ENCODE measurements at places on chromosomes 11 and 22.

GRCh38 chr22:42188808-42189447 is 58.3 kb upstream of the CYP2D6 start:
- peak; percentile 7 for DNase-seq

DNA sequence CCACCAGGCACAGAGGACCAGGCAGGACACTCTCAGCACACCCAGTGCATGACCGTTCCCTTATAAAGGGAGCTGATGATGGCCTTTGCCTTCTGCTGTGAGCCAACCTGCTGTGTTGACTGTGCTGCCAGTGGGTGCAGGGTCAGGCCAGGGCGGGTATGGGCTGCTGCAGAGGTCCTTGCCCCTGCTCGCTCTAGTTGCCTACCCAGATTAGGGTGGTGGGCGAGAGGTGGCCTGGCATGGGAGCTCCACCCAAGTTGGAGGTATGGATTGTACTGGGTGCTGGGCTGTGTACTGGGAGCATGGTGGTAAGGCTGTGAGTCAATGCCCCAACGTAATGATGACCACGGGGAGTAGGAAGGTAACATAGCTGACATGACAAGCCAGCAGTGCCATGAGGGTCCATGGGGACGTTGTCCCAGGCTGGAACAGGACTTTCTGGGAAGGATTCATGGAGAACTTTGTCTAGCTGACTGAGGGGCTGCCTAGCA is 24.5 kb upstream of the CYP2D6 start:
- DNase-seq: no peak

- DNase-seq: no peak
These were observed 22.8 kb upstream of the HMOX1 start for GRCh38 chr22:35357883-35358621.

- no peak for DNase-seq
These were observed 70.4 kb upstream of the FGF3 start for GRCh38 chr11:69889400-69890318.

DNA sequence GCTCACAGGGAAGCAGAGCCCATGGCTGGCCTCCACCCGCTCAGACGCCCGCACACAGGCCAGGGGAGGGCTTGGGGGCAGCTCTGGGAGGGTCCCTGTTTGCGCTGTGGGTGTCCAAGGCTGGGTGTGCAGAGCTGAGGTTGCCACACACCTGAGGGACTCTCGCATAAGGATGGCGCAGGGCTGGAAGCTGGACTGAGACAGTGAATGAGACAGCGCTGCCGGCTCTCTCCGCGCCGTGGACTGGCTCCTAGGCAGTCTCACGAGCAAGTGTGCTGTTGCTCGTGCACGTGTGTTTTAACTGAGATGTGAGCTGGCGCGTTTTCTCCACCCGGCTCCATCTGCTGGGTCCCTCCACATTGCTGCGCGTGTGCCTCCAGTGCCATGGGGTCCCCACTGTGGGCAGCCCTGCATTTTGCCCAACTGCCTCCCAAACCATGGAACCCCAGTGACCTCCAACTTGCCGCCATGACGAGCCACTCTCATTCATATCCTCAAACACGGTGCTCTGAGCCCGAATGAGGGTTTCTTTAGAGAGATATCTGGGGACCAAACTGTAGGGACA is 4.2 kb upstream of the BID start:
- no peak for DNase-seq

GRCh38 chr11:61309739-61310138 is 14.6 kb upstream of the VWCE start:
- no peak for DNase-seq

DNA sequence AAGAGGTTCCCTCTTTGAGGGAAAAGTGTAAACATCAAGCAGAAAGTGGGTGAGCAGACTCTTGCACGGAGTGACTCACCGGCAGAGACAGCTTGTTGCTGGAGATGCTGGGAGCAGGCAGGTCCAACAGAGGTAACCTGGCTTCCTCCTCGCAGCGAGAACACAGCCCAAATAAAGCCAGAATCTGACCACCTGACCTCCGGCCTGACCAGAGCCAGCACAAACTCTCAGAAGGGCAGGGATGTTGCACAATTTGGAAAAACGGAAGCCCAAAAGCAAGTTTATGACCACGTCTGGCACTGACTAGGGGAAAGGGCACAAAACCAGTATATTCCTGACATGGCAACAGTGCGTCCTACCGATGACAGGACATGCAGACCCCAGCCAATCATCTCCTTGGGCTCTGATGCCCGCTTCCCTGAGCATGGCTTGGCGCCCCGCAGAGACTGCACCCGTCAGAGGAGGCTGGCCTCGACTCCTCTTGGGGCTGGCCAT is 5.4 kb downstream of the SMCO4 start:
- peak; percentile 52 for DNase-seq

GRCh38 chr11:8092587-8093424 is 11.8 kb downstream of the TUB start:
- peak; percentile 79 for DNase-seq

GRCh38 chr11:2924381-2924780 is 4.8 kb downstream of the PHLDA2 start:
- peak; percentile 95 for DNase-seq

- DNase-seq: no peak
These were observed 227.5 kb downstream of the ADAMTS15 start for GRCh38 chr11:130675917-130676316.

DNA sequence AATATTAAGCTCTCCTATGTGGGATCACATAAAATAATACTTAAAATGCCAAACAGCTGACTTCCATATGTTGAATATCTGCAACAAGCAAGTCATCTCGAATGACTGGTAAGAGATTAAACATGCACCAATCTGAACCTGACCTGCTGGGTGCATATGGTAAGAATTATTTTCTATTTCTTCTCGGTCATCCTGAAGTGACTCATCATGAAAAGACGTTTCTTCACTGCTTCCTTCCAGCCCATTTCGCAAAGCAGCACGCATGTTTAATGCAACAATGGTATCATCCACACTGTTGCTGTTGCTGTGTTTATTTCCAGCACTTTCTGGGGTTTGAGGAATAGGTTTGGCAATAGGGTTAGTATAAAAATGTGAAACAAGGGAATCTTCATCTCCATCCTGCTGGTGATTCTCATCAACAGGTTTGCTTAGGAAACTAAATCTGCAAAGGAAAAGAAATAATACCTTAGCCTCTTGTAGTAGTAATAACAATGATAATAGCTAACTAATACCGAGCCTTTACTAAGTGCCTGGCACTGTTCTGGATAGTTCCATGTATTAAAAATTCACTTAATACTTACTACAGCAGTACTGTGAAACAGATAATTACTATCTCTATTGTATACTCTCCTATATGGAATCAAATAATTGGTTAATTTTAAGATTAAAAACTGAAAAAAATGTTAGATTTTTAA is 52.0 kb upstream of the CHRNA10 start:
- DNase-seq: no peak

GRCh38 chr22:27543460-27543859 is 258.1 kb downstream of the MN1 start:
- no peak for DNase-seq

DNA sequence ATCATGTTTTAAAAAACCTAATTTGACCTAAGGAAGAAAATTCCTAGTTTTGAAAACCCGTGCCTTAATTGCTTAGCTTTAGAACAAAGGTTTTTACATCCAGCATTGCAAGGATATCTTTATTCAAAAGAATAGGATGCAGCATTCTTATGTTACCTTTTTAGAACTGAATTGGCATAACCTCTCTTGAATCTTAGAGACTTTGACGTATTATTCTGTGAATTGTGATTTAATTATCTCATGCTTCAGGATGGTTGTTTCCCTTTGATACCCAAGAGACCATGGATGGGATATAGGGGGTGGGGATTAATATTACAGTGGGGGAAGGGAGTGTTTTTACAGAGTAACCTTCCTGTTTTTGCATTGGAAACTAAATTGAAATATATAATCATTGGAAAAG is 49.4 kb downstream of the ARHGEF12 start:
- no peak for DNase-seq

DNA sequence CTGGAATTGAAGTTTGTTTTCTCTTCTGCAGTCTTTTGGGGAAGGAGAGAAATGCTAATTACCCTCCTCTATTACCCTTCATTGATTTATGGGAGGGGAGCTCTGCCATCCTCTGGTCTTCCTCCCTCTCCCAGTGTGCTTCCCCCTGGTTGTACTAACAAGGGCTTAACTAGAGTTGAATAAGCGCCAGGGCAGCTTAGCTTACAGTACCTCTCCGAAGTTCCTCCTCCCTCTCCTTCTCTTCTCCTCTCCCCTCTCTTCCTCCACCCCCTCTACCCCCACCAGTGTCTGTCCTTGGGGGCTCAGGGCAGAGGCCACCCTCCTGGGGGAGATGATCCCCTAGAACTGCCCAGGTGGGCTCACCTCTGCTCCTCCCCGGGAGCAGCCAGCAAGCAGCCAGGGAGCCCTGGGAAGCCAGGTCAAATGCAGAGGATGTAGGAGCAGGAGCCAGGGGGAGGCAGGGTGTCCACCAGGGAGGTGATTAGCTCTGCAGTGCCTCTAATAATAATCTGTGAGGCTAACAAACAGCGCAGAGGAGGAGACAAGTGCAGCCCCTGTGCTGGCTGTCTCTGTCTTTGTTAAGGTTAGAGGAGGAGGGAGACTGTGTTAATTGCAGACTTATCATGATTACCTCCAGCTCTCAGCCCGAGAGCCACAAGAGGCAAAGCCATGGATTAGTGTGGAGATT is 191.6 kb upstream of the CADM1 start:
- DNase-seq: no peak

- DNase-seq: no peak
These were observed 96.9 kb downstream of the FEZ1 start for GRCh38 chr11:125398994-125399640.

GRCh38 chr11:66951927-66952337 is 6.3 kb downstream of the PC start:
- DNase-seq: peak; percentile 14

GRCh38 chr11:60785806-60786361 is 751 bp downstream of the MS4A10 start:
- no peak for DNase-seq

GRCh38 chr11:102287964-102288724 is 29.1 kb upstream of the BIRC3 start:
- peak; percentile 93 for DNase-seq

DNA sequence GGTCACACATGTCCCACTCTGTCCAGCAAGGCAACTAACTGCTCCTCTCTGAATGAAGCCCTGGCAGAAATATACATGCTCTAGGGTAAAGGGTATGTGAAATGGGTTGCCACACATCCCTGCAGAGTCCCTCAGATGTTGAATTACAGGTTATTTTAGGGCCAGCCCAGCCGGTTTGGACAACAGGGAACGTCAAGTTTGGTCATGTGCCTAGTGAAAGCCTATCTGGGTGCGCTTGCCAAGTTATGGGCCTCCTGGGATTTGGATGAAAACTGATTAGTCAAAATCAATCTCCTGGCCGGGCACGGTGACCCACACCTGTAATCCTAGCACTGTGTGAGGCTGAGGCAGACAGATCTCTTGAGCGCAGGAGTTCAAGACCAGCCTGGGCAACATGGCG is 10.4 kb downstream of the AP1B1 start:
- peak; percentile 60 for DNase-seq

GRCh38 chr22:46871826-46872225 is 109.4 kb downstream of the TBC1D22A start:
- no peak for DNase-seq

- no peak for DNase-seq
These were observed 271.4 kb upstream of the NCAM1 start for GRCh38 chr11:112689851-112690250.

- DNase-seq: no peak
These were observed 23.0 kb downstream of the MOGAT2 start for GRCh38 chr11:75740681-75741080.

DNA sequence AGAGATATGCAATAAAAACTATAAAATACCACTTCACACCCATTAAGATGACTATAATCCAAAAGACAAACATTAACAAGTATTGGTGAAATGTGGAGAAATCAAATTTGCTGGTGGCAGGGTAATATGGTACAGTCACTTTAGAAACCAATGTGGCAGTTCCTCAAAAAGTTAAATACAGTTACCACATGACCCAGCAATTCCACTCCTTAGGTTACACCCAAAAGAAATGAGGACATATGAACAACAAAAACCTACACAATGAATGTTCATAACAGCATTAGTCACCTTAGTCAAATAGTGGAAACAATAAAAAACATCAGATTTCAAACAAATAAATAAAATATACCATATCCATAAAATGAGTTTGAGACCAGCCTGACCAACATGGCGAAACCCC is 52.6 kb downstream of the RDX start:
- no peak for DNase-seq

- peak; percentile 86 for DNase-seq
These were observed 9.8 kb upstream of the DDX10 start for GRCh38 chr11:108654994-108655631.

GRCh38 chr11:133835593-133836548 is 9.4 kb downstream of the SPATA19 start:
- no peak for DNase-seq

DNA sequence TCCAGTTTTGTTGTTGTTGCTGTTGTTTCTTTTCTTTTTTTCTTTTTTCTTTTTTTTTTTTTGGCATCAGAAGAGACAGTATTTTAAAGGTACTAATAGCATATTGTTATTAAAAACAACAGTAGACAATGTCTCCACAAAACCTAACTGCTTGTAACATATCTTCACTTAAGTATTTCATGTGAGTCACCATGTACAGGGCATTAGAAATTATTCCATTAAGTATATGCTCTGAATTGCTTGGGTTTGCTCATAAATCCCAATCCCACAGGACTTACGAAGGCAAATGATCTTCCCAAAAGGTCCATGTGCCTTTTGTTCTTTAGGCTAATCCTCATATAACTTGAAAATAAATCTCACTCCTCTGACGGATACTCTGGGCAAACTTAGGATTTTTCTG is 35.9 kb downstream of the MAP6 start:
- no peak for DNase-seq

- peak; percentile 43 for DNase-seq
These were observed 32.2 kb upstream of the GRIA4 start for GRCh38 chr11:105577641-105578040.

DNA sequence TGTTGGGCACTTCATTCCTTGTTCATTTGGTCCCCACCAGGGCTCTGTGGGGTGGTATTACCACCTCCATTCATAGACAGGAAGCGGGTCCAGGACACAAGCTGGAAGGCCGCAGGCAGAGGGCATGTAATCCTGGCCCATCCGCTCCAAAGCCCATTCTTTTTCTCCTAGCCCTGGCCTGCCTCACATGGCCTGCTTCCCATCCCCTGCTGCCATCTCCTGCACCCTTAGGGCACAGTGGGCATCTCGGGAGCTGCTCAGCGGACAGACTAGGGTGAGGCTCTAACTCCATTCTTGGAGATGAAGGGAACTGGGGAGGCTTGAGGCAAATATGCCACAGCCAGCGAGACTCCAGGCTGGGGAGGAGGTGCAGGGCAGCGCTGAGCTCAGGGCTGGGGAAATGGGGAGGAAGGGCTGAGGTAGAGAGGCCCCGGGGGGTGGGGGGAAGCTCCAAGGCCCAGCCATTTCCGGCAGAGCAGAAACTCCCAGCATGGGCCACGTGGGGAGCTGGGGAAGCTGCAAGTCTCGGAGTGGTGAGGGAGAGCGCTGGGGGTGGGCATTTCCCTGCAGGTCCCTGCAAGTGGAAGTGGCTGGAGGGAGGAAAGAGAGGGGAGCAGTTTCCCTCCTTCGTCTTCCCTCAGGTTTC is 14.3 kb upstream of the BCL9L start:
- DNase-seq: no peak
